ENCODE measurements at places on chromosomes 7 and 10.

- no peak for DNase-seq
These were observed 452 bp upstream of the RPP30 start for GRCh38 chr10:90871279-90871765.

DNA sequence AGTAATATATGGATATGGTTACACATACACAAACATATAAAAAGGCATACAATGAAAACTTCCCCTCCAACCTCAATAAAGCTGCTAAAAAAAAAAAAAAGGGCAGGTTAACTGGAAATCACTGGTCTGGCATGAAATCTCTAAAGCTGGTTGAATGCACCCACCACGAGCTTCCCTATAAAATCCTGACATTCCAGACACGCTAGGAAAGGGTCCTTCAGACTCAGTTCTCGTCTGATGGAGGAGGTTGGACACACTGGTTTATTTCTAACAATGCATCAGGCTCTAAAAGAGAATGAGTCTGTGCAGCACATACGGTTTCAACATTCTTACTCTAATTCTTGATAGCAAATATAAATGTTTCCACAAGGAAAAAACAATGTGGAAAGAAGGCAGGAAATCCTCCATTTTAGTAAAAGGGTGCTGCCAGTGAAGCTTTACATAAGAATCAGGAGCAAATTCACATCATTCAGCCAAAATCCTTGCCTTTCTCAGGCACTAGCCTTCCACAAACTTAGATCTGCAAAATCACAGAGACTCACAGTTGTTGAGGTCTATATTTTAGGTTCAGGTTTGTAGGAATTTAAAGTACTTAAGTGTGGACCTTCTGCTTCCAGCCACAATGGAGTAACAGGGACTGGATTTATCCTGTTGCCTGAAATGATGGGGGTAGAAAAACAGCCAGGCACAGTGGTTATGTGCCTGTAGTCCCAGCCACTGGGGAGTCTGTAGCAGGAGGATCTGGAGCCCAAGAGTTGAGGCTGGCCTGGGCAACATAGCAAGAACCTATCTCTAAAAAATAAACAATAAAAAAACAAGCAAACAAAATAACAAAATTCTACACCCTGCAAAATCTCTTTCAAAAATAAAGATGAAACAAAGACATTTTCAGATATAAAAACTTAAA is 73.5 kb downstream of the CYTH3 start:
- DNase-seq, result no peak

DNA sequence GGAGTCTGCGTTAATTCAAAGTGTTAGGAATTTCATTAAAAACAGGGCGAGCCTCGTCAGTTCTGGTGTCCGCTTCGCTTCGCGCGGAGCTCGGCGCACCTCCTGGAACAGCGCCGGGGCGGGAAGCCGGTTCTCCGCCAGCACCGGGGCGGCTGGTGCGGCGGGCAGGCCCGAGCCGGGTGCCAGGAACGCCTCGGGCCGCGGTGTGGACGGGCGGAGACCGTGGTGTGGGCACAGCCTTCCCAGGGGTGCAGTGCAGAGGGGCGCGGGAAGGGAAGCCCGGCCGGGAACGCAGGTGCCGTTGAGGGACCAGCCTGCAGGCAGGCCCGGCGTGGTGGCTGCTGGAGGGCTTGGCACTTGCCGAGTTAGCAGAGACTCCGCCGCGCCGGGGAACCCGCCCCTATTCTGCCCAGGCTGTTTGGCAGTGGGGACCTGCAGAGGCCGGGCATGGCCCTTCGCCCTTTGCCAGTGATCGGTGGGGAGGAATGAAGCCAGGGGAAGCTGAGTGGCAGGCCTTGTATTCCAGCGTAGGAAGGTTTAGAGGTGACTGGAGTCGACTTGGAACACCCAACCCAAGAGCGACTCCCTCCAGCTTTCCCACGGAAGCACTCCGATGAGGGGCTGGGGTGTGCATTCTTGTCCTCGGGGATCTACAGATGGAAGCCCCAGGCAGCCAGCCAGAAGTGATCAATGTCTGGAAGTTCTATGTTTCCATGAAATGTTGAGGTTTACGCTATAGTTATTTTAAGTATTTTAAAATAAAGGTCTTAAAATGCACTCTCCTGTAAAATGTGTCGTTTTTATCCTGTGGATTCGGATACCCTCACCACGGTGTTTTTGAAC is 945 bp upstream of the RHEB start:
- no peak for DNase-seq

DNA sequence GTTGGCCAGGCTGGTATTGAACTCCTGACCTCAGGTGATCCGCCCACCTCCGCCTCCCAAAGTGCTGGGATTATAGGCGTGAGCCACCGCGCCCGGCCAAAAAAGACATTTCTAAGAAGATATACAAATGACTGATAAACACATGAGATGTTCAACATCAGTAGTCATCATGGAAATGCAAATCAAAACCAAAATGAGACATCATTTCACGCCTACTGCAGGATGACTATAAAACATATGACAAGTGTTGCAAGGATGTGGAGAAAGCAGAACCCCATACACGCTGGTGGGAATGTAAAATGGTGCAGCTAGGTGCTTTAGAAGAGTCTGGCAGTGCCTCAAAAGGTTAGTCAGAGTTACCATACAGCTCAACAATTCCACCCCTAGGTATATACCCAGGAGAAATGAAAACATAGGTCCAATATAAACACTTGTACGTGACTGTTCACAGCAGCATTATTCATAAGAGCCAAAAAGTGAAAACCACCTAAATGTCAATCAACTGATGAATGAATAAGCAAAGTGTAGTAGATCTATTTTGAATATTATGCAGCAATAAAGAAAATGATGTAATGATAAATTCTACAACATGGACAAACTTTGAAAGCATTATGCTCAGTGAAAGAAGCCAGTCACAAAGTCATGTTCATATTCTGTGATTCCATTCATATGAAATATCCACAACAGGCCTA is 24.5 kb downstream of the TMEM209 start:
- no peak for DNase-seq

DNA sequence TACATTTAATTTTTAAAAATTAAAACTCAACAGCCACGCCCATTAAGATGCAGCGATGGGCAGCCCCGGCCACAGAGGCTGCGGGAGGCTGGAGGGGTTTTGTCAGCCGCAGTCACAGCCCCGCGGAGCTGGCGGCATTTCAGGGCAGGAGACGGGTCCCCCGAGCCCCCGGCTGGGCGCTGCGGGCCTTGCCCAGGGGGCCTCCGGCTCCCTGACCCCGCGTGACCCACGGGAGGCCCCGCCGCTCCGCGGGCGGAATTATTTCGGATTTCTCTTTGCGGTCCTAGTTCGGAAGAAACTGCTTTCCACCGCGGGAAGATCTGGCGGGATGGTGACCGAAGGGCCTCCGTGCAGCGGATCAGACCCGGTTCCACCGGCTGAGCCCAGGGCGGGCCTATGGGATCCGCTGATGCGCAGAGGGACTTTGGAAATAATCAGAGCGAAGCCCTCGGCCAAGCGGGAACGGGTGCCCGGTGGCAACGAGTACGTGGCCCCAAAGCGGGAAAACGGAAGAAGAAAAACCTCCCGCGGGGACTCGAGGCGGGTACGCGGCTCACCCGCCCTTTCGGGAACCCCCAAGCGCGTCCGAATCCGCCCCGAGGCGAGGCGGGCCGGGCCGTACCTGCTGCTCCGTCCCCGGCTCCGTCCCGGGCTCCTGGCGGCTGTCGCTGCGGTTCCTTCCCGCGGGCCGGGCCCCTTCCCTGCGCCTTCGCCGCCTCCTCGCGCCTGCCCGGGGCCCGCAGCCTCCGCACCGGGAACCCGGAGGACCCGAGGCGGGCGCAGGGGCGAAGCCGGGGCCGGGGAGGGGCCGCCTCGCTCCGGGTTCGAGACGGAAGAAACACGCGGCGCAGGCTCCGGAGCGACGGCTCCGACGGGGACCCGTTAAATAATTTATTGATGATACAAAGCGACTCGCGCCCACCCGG is 1.7 kb downstream of the NKX6-2 start:
- DNase-seq, result no peak

GRCh38 chr10:125709553-125710474 is 9.7 kb upstream of the EDRF1 start:
- DNase-seq, result no peak

DNA sequence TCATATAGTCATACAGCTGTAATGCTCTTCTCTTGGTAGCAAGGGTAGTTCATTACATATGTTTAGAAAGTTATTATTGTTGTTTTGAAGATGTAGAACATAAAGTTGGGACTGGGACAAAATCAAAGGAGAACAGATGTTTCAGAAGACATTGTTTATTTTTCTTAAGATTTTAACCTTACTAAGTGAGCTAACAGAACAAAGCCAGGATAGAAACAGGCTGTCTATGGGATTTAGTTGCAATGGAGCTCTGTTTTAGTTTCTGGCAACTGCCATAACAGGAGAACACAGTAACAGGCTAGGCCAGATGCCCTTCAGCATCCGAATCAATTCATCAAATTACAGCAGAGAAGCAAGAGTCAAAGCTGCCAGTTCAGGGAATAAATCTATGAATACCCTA is 382.4 kb downstream of the ARL4A start:
- DNase-seq, result no peak

DNA sequence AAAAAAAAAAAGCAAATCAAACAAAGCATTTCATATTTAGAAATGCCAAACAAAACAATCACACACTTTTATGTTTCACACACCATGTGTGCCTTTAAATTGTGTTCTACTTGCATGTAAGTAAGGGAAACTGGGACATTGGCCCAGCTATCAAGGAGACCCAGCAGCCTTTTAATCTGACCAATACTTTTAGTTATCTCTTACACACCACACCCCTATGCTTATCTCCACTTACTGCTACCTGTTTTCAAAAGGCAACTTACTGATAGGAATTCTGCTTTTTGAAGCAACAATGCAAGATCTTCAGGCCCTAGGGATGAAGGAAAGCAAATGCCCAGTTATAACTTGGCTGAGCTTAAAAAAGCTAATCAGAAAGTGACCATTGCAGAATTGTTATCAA is 1244.8 kb upstream of the SORCS1 start:
- no peak for DNase-seq

GRCh38 chr10:15931376-15931775 is 71.1 kb upstream of the MINDY3 start:
- no peak for DNase-seq

- DNase-seq, result no peak
These were observed 27.8 kb downstream of the HIBADH start for GRCh38 chr7:27634671-27635493.

GRCh38 chr10:73647875-73648651 is 6.8 kb upstream of the MYOZ1 start:
- no peak for DNase-seq

DNA sequence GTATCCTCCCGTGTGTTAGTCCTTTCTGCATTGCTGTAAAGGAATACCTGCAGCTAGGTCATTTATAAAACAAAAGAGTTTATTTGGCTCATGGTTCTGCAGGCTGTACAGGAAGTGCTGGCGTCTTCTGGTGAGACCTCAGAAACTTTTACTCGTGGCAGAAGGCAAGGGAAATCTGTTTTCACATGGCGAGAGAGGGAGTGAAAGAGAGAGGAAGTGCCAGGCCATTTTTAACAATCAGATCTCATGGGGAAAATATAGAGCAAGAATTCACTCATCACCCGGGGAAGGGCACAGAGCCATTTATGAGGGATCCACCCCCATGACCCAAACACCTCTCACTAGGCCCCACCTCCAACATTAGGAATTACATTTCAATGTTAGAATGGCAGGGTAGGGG is 952.2 kb downstream of the CNTNAP2 start:
- no peak for DNase-seq

- no peak for DNase-seq
These were observed 89.6 kb upstream of the LANCL2 start for GRCh38 chr7:55275291-55276200.

- DNase-seq, result no peak
These were observed 522.7 kb downstream of the CNTNAP2 start for GRCh38 chr7:146639291-146639690.

DNA sequence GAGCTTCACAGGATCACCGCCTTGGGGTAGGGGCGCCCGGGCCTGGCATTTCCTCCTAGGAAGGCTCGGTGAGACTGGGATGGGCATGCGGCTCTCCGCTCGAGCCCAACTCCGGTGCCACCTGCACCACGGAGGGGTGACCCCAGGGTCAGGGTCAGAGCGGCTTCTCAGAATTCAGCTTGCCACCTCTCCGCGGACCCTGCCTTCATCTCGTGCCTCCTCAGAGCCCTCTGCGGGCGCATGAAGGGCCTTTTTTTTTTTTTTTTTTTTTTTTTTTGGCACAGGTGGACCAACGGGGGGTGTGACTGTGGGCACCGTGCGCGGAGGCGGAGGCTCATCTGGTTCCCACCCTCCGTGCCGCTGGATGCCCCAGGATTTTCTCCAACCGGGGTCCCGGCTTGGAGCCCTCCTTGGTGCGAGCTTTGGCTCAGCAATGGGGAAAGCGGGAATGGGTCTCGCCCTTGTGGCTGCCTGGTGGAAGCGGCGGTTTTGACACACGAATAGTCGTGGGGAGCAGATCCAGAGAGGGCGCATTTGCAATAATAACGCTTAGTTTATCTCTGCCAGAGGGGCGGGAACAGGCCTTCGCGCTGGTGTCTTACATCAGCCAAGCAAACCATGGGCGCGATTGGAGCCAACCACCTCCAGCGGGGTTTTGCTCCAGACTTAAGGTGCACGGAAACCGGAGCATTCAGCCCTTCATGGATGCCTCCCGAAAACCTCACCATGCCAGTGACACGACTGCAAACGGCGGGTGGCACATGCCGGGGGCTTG is 5.0 kb upstream of the TNRC18 start:
- no peak for DNase-seq

DNA sequence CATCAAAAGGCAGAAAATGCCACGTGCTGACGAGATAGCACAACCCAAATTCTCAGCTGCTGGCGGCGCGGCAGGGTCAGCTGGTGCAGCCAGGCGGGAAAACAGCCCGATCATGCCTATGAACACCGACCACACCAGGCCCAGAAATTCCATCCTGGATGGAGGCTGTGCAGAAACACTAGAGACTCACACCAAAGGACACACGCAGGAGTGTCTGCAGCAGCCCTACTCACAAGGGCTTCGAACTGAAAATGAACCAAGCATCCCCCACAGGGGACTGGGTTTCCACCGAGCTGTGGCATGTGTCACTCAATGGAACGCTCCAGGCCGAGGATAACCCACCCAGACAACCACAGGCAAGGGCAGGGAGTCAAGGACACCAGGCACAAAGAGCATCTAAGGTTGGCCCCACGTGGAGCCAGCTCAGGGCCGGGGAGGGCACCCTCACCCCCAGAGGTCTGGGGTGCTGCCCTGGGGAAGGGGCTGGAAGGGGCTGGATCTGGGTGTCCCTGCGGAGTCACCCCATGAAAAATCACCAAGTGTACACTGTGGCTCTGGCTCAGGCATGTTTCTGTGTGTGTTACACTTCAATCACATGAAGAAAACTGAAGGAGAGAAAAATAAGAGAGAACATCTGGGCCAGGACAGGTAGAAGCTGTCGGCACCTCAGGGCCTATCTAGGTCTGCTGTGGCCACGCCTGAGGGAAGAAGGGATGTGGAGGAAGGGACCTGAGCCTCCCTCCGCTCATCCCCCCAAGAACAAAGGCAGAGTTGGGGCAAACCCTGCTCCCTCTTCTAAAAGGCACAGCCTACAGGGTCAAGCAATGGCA is 33.0 kb downstream of the RASGEF1A start:
- DNase-seq, result no peak

DNA sequence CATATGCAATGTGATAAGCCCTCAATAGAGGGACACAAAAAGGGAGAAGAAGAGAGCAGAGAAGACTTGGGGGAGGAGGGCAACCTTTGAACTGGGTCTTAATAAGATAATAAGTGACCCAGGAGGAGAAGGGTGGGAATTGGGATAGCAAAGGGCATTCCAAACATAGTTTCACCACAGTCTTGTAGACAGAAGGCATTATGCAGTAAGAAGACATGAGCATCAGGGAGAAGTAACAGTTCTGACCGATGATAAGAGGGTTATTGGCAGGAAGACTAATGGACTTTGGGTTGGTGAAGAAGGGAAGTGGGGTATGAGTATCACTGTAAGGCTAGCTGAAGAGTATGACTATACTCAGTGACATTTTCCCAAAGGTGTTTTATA is 63.6 kb downstream of the TES start:
- DNase-seq, result no peak
